ENCODE measurements at places on chromosomes 7 and 10. TPM values are rescaled to one million over a fixed set of nuclear protein-coding genes. Genes with fewer than 3 reads are reported as not detected.
A peak's percentile ranks its signal among the peaks of the same experiment; 100 is the strongest.

DNA sequence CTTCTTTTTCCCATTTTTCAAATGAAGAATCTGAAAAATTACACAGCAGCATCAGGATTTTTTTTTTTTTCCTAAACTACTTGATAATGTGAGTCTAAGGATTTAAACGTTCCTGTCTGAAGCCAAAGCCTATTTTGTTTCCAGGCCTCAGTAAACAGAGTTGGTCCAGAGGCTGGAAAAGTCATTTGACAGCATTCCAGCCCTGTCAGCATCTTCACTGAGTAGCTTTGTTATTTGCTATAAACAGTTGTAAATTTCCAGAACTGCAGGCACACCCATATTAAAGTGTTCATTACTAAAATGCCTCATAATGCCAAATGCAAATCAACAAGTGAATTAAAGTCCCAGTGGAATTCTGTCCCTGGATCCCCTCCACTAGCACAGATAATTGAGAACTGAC is 35.5 kb upstream of the KMT2E start:
- DNase-seq, result no peak

The PON1 gene
- not detected for total RNA-seq

GRCh38 chr10:133087679-133088178 is at the start of gene ADGRA1:
Gene ADGRA1, plus strand, starts transcription at chr10:133087924. Its CDS starts 986 bp downstream, at chr10:133088910.
- DNase-seq, result no peak

The WASHC2A gene
- total RNA-seq, result 61.3 TPM

DNA sequence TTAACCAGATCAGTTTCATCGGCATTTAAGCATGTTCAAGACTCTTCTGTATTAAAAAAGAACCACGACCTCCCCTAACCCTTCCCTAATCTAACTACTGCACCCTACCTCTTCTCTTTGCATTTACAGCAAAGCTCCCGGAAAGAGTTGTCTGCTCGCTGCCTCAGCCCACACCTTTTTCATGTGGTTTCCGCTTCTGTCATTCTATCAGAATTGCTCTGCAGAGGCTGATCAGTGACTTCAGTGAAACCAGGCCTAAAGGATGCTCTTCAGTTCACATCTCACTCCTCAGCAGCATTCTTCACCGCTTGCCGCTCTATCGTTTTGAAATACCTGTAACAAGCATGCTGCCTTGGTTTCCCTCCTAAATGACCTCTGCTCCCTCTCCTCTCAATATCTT is 160.9 kb downstream of the SDK1 start:
- DNase-seq, result no peak

The CLRN3 gene
- 0.19 TPM for total RNA-seq

DNA sequence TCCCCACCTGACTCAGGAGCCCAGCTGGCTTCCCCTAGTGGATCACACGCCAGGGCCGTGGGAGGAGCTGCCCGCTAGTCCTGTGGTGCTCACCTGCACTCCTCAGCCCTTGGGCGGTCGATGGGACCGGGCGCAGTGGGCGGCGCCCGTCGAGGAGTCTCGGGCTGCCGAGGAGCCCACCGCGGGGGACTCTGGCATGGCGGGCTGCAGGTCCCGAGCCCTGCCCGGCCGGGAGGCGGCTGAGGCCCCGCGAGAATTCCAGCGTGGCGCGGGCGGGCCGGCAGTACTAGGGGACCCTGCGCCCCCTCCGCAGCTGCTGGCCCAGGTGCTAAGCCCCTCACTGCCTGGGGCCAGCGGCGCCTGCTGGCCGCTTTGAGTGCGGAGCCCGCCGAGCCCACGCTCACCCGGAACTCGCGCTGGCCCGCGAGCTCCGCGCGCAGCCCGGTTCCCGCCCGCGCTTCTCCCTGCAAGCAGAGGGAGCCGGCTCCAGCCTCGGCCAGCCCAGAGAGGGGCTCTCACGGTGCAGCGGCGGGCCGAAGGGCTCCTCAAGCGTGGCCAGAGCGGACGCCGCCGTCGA is 367.9 kb downstream of the TYW1 start:
- no peak for DNase-seq

GRCh38 chr7:40003597-40003996 is 53.5 kb downstream of the CDK13 start:
- no peak for DNase-seq

GRCh38 chr7:41133690-41134299 is 569.1 kb downstream of the INHBA start:
- DNase-seq, result no peak

GRCh38 chr7:118312966-118313365 is 88.5 kb downstream of the ANKRD7 start:
- no peak for DNase-seq

- no peak for DNase-seq
These were observed 148.8 kb downstream of the CCDC3 start for GRCh38 chr10:12852687-12853086.

DNA sequence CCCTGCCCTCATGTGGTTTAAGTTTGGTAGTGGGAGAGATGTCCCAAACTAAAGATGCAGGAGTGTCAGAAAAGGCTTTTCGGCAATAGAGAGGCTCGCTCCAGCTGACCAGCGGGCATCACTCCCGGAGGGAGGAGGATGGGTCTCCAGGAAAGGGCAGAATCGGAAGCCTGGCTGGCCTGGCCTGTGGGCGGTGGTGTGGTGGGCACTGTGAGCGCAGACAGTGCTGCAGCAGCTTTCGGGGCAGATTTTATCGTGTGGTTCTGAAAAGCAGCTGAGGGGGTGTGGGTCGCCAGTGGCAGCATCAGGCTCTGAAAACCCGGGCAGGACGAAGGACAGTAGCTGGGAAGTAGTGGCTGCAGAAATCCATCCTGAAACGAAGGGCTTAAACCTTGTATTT is 12.8 kb downstream of the BNIP3 start:
- no peak for DNase-seq

- peak; percentile 79 for DNase-seq
These were observed 645 bp downstream of the SLC26A4 start for GRCh38 chr7:107661081-107661864.

DNA sequence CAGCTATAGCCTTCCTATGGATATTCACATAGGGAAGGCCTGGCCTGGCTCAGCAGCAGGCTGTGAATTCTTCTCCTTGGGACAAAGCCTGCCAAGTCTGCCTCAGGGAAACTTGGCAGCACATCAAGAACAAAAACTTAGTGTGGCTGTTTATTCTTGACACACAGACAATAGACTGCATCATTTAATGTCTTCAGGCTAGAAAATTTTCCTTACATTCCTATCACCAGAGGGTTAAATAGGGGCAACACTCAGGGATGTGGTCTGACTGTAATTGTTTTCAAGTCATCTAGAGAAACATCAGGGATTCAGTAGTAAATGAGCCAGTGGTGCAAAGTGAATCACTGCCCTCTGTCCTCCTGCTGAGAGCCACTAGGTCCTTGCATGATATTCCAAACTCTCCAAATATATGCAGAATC is 137.3 kb downstream of the SEMA3C start:
- peak; percentile 45 for DNase-seq

DNA sequence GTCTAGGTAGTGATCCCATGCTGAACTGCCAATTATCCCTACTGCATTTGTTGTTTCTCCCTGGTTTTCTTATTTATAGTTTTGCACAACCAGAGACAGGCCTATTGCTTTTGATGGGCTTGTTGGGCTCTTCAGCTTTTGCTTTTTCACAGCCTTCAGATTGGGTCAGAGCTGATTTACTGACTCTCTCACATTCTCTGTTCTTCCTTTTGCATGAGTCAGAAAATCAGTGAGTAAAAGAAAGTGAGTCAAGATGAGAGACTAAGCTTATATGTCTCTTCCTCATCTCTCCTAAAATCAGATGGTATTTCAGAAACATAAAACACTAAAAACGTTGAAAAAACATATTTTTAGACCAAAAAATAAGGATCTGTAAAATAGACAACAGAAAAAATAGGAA is 1135.4 kb downstream of the XPNPEP1 start:
- DNase-seq, result no peak

The PAPOLB gene
- total RNA-seq, result 0.23 TPM

The CHN2 gene
- total RNA-seq, result 6.5 TPM

- DNase-seq, result no peak
These were observed 645.7 kb upstream of the DPP6 start for GRCh38 chr7:153406486-153406872.

DNA sequence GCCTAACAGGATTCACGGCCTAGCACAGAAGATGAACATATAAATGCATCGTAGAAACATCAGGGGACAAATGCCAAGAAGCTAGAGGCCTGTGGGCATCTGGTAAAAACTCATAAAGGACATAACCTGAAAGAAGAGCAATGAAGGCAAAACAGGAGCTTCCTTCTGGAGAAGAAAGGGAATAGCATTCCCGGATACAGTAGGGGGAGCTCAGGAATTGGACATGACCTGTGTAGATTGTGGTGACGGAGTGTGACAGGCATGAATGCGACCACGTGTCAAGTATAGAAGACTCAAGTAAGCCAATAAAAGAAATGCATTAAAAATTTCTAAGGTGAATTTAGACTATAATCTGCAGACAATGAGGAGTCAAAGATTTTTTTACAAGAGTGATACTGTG is 270.1 kb downstream of the AGMO start:
- no peak for DNase-seq

The UNCX gene
- not detected for total RNA-seq

GRCh38 chr10:22761569-22762220 is 47.3 kb upstream of the PIP4K2A start:
- no peak for DNase-seq

The ZNF239 gene
- 0.51 TPM for total RNA-seq

DNA sequence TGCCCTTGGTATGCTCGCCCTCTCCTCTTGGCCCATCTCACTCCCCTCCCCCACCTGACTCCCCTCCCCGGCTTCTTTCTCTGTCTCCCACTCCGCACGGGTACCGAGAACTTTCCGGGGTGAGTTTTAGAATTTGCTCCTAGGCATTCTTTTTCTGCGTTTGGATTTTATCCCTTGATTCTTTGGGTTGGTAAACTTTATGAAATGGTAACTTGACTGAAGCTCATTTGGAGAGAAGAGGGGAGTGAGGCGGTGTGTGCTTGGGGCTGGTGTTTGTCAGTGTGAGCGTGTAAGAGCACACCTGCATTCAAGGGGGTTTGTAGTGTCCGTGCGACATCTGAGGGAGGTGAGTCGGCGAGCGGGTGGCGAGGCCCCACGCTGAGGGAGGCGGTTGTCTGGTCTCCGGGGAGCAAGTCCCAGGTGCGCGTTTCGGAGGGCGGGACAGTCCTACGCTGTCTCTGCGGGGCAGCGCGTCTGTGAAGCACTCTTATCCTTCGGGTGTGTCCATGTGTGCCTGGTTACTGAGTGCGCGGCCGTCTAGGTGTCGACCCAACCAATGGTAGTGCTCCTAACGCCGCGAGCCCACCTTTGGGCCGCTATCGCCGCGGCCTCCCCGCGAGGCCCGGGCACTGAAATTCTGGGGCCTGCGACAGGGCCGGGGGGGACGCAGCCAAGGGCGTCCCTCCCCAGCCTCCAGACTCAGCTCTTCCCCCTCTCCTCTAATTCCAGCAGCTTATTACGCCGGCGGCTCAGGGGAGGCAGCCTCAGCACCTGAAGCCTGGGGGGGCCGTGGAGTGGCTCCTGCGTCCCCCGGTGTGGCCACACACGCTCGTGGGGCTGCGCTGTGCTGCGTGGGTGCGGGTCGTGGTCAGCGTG is 2.6 kb upstream of the ZNF503 start:
- DNase-seq, result no peak

GRCh38 chr7:135901585-135902540 is 75.3 kb downstream of the MTPN start:
- no peak for DNase-seq

- DNase-seq, result peak; percentile 41
These were observed 31.6 kb downstream of the OGDH start for GRCh38 chr7:44637788-44638594.

GRCh38 chr10:1486841-1487687 is 250.3 kb downstream of the ADARB2 start:
- no peak for DNase-seq

DNA sequence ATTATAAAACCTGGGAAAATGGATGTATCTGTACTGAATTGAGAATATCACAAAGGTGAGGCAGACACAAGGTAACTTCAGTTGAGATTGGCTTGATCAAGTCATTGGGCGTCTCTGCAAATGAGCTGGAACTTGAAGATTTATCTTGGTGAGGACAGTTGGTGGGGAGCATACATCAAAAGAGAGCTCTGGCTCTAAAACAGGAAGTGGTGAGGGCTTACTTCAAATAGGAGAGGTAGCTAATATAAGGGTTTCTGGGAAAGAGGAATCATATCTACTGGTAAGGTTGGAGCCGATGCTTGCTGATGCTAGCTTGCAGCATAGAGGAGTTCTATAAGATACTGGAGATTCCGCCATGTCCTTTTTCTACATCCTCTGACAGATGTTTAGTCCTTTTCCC is 39.9 kb upstream of the FGL2 start:
- no peak for DNase-seq

The KCTD7 gene
- total RNA-seq, result 6.2 TPM

DNA sequence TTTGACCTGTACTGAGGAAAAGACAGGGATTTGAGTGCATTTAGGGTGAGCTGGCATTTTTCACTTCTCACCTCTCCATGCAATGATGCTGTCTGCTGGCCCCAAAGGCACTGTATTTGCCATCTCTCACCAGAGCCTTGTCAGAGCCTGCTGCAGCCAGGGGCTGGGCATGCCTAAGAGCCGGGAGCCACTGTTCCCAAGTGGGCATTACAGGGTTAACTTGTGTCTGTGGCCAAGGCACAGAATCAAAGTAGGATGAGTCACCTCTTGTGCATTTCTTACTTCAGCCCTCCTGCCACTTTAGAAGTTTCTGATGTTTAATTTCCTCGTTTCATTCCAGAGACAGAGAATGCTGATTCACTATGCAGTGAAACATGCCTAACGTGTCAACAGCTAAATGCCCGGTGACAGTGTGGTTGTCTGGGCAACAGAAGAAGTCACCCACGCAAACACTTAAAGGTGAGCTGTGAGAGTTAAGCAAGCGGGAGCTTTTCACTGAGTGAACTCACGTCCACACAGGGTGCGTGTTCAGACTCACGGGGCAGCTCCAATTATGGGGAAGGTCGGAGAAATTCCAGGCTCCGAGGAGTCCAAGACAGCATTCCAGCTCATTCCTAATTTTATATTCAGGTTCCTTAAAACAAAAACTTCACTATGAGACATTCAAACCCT is 57.1 kb upstream of the IGFBP3 start:
- DNase-seq, result peak; percentile 83

- no peak for DNase-seq
These were observed 39.7 kb downstream of the ZNF33A start for GRCh38 chr10:38050212-38050611.

Measured in dermis blood vessel endothelial cell (primary cell).